Endothelial cell of umbilical vein (primary cell): ENCODE measurements at places on chromosomes 3 and 15. TPM values are rescaled to one million over a fixed set of nuclear protein-coding genes. Genes with fewer than 3 reads are reported as not detected.

Gene CIB2
- 2.5 and 4.0 TPM in 2 replicates for total RNA-seq

Gene CLDN1
- 0.27 and 0.32 TPM in 2 replicates for total RNA-seq

DNA sequence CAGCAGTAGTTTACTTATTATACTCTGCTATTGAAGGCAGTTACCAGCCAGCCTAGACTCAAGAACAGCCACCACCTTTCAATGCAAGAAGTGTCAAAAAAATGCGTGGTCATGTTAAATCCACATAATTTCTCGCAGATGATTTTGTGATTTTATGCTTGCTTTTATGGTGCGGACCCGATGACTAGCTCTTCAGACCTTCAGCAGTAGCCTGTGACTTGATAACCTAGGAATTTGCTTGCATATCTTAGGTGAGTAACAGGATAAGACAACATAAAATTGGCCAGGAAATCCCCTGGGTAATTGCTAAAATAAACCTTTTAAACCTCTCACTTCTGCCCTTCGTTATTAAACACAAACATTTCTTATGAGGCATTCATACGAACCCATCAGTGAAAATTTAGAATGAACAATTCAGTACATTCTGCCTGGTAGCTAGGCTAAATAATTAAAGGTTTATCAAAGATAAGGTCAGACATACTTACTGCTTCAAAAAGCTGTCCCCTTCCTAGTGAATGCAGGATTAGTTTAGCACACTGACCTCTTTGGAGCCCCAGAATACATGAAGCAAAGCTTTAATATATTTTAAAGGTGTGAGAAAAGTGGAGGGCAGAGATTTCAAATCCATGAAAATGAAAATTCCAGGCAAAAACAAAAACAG, 798.8 kb downstream of the OTOL1 start:
- peak overlapping the region; percentile 35 for H3K27ac ChIP-seq
- H3K4me1 ChIP-seq = no peaks in the 10 kb centered on the region
- H3K36me3 ChIP-seq = no peaks in the 10 kb centered on the region
- no peak overlapping the region for H3K4me3 ChIP-seq
- no peak for DNase-seq
- H3K27me3 ChIP-seq = no peaks in the 10 kb centered on the region

GRCh38 chr3:107271787-107272387, 105.4 kb upstream of the CCDC54 start:
- H3K27me3 ChIP-seq = peaks cover 4% of the 10 kb centered on the region
- H3K4me1 ChIP-seq = no peaks in the 10 kb centered on the region
- no peaks in the 10 kb centered on the region for H3K36me3 ChIP-seq
- peak; percentile 36 for DNase-seq
- no peak overlapping the region for H3K27ac ChIP-seq
- no peak overlapping the region for H3K4me3 ChIP-seq

- peaks cover 2% of the 10 kb centered on the region for H3K27me3 ChIP-seq
- no peaks in the 10 kb centered on the region for H3K4me1 ChIP-seq
- no peak for DNase-seq
- H3K27ac ChIP-seq = no peak overlapping the region
- no peak overlapping the region for H3K4me3 ChIP-seq
- no peaks in the 10 kb centered on the region for H3K36me3 ChIP-seq
Measured at GRCh38 chr3:134597390-134597970, 53.3 kb downstream of the KY start.

GRCh38 chr3:176795891-176796290, 401.4 kb downstream of the TBL1XR1 start:
- H3K36me3 ChIP-seq = no peaks in the 10 kb centered on the region
- H3K27me3 ChIP-seq = peaks cover 2% of the 10 kb centered on the region
- H3K4me1 ChIP-seq = no peaks in the 10 kb centered on the region
- DNase-seq = peak; percentile 6

- DNase-seq = no peak
- H3K27me3 ChIP-seq = no peaks in the 10 kb centered on the region
- H3K4me1 ChIP-seq = no peaks in the 10 kb centered on the region
- H3K36me3 ChIP-seq = no peaks in the 10 kb centered on the region
- no peak overlapping the region for H3K27ac ChIP-seq
Measured at GRCh38 chr3:116757315-116757714, 47.7 kb downstream of the TUSC7 start.

Gene MAGI1
- 47.7 and 47.9 TPM in 2 replicates for total RNA-seq

GRCh38 chr3:171383206-171384018, 76.8 kb downstream of the TNIK start:
- H3K27me3 ChIP-seq = no peaks in the 10 kb centered on the region
- H3K27ac ChIP-seq = no peak overlapping the region
- no peak for DNase-seq
- no peaks in the 10 kb centered on the region for H3K36me3 ChIP-seq

Gene GOLGA8J
- 0.35 TPM in 1 of 2 replicates, not detected in the other for total RNA-seq

GRCh38 chr3:134392336-134392983, 18.2 kb upstream of the AMOTL2 start:
- no peaks in the 10 kb centered on the region for H3K36me3 ChIP-seq
- H3K27me3 ChIP-seq = peaks cover 26% of the 10 kb centered on the region
- DNase-seq = peak; percentile 15
- no peak overlapping the region for H3K27ac ChIP-seq
- H3K4me3 ChIP-seq = no peak overlapping the region

- peak; percentile 81 for DNase-seq
- no peaks in the 10 kb centered on the region for H3K36me3 ChIP-seq
- peaks cover 12% of the 10 kb centered on the region for H3K4me1 ChIP-seq
- peak overlapping the region; percentile 58 for H3K27ac ChIP-seq
- no peak overlapping the region for H3K4me3 ChIP-seq
Measured at GRCh38 chr15:45456212-45457106, 66.1 kb downstream of the SLC30A4 start.

DNA sequence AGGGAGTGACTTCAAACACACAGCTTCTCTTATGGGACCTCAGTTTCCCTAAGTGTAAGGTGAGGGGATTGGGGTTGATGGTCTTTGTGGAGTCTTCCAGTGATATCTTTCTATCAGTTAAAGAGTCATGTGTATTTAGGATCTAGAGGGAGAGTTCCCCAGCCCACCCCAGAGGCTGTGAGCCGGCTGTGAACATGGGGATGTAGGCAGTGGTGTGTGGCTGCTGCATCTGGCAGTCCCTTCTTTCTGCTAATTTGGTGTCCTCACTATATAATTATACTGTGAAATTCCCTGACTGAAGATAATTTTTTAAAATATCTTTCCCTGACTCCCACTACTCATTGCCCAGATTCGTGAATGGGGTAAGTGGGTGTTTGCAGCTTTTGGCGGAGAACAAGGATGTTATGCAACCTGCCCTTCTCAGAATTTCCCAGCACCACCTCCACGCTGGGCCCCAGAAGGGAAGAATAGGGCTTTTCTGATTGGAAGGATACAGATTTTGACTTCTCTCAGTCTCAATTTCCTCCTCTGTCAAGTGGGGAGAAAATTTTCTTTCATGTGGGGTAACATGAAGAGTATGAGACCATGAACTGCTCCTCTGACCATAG, 79.0 kb upstream of the RASGRF1 start:
- no peak for DNase-seq
- no peak overlapping the region for H3K4me3 ChIP-seq
- H3K27me3 ChIP-seq = no peaks in the 10 kb centered on the region
- H3K27ac ChIP-seq = no peak overlapping the region
- H3K4me1 ChIP-seq = no peaks in the 10 kb centered on the region
